ENCODE measurements at places on chromosomes 12 and 14.

DNA sequence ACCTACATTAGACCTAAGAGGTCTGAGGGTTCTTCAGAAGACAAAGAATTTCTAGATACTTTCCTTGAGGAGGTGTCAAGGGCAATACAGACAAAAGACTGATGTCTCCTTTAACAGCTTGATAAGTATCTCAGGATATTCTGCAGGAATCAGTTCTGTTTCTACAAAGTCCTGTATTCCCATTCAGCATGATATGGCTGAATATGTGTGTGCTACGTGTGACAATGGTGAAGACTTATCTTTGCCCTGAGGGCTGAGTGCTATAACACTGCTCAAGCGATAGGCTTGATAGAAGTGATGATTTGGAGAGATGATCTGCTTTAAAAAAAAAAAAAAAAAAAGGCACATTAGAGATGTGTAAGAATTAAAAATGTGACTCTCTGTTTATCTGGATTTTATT, 429.7 kb downstream of the EGLN3 start:
- DNase-seq, result no peak

DNA sequence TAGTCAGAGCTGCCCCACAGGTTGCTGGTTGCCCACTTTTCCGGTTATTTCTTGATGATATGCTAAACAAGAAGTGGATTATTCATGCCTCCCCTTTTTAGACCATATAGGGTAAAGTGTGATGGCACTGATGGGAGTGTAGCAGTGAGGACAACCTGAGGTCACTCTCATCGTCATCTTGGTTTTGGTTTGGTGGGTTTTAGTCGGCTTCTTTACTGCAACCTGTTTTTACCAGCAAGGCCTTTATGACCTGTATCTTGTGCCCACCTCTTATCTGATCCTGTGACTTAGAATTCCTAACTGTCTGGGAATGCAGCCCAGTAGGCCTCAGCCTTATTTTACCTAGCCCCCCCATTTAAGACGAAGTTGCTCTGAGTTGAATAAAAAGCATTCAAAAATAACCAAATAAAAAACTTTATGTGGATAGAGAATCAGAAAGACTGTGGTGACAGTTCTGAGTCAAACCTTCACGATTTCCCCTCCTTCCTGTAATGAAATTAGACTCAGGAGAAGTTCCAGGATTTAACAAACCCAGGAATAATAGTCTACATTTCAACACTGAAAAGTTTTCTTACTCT, 144.2 kb downstream of the PAWR start:
- DNase-seq, result no peak

DNA sequence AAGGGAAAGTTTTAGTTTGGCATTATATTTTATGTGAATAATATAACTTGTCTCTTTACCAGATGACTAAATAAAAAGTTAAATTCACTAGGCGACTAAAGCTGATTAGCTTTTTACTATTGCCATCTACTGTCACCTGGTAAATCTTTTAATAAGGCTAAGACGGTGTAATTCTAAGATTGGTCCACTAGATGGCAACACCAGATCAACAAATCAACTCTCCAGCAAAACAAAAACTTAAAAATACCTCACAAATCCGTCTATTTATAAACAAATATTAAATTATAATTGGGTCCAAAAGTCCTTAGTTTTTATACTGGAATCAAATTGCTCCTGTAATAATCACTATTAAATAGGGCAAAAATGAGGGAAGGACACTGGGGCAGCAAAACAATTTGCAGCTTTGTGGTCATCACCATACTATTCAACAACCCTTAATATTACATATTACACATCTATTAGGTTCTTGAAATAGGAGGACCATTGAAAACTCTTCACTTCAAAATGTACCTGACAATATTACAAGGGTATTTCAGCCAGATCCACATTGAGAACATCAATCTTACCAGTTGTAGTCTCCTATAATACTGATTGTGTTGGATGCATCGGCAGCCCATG, 47.9 kb downstream of the GALC start:
- peak; percentile 74 for DNase-seq

- DNase-seq, result no peak
These were observed 344.9 kb upstream of the STXBP6 start for GRCh38 chr14:25394791-25395391.

DNA sequence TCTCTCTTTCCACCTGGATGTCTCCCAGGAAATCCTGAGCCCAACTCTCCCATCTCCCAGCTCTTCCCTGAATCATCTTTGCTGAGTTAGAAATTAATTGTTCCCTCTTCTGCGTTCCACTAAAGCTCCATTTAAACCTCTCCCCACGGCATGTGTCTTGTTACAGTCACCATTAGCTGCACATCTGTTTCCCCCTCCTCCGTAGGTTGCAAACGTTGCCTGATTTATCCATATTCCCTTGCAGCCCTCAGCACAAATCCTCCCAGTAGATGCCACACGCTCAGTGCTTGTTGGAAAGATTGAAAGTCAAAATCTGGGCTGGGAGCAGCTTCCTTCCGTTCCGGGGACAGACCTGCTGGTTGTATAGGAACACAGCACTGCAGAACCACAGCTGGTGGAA, 90.4 kb downstream of the SLC24A4 start:
- DNase-seq, result no peak

DNA sequence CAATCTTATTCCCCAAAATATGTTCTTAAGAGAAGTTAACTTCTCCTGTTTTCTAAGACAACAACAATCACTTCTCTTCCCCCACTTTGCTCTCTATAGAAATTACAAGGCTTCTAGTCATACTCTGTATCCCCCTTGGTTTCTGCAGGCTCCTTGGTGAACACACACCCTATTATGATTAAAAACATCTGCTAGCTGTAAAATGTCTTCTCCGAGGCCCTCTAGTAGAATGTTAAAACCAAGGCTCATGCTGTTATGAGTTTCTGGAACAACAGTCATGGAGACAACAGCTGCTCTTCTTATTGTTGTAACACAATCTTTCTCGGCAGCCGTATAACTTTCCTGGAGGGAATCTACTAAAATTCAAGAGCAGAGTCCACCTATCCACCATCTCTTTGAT, 397.5 kb upstream of the CCDC196 start:
- DNase-seq, result no peak

DNA sequence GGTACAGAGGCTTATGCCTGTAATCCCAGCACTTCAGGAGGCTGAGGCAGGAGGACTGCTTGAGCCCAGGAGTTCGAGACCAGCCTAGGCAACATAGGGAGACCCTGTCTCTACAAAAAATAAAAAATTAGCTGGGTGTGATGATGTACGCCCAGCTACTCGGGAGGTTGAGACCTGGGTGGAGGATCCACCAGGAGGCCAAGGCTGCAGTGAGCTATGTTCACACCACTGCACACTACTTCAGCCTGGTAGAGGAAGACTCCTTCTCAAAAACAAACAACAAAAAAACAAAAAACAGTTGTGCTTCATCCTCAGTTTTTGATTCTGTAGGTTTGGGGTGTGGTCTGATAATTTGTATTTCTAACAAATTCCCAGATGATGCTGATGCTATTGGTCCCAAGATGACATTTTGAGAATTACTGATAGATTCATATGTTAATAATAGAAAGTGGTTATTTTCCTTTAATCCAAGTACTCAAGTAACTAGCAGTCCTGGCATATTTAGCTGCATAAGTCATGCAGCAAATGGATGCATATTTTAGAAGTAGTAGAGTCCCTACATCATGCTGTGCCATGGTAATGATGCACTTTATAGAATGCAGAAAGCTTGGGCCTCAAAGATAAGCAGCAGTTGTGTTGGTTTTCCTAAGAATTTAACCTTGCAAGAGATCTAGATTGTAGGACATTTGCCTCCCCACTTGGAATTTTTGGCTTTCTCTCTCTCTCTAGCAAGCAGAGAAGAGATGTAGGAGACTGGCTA, 76.1 kb upstream of the PAWR start:
- no peak for DNase-seq

DNA sequence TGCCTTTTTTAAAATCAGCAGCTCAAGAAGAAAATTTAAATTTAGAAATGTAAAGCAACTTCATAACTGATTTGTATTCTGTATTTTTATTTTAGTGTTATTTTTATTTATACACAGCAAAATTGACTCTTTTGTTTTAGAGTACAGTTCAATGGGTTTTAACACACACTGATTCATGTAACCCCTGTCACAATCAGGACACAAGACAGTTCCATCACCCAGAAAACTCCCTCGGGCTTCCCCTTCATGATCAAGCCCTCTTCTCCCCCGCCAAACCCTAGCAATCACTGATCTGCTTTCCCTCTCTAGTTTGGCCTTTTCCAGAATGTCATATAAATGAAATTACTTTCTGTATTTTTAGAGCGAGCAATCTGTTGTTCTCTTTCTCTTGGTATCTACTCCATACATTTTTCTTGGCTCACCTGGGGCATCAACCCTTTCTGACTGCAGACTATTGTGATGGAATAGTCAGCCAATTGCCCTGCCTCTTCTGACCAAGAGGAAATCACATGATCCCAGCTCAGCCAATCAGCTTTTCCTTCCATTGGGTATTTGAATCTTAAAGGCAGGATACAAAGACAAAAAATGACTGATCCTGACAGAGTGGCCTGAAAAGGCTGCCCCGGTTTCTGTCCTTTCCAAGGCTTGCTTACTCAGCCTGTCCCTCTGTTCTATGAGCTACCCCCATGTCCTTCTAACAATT, 5.3 kb downstream of the SLC5A8 start:
- no peak for DNase-seq

DNA sequence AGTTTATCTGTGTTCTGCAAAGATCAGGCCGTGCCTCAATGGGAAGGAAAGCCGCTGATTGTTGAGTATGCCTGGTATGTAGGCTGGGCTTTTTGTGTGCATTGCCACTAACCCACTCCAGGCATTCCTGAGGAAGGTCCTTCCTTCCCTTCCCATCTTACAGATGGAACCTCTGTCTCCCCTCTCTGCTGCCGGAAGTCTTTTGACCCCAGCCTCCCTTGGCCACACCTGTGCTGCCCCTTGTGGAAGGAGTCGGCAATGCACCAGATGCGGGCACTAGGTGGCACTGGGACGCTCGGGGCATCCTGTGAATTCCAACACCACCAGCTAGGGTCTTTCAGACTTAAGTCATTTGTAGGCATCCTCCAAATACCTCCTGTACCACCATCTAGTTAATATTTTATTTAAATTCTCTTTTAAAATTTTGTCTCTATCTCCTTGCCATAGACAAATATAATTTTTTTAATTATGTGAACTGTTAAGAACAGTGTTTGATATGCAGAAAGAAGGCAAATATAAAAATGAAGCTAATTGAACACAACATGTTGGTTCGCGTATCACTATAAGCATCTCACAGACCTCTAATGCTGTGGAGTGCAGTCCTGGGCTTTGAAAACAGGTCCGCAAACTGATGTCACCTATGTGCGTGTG, 99.6 kb downstream of the RIN3 start:
- peak; percentile 61 for DNase-seq

DNA sequence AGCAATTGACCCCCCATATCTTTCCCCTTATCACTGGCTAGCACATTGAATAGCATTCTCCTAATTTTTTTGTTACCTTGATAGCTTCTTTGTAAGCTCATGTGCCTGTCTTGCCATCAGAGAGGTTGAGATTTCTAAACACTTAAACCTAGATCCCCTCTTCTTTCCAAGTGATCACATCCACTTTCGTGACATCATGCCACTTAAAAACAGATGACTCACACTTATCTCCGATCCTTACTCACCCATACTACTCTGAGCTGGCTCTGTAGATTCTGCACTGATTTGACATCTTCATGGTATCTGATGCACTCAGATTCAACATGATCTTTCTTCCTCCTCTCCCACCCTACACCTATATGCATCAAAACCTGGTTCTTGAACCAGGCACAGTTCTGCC, 10.5 kb downstream of the GPR137C start:
- no peak for DNase-seq

DNA sequence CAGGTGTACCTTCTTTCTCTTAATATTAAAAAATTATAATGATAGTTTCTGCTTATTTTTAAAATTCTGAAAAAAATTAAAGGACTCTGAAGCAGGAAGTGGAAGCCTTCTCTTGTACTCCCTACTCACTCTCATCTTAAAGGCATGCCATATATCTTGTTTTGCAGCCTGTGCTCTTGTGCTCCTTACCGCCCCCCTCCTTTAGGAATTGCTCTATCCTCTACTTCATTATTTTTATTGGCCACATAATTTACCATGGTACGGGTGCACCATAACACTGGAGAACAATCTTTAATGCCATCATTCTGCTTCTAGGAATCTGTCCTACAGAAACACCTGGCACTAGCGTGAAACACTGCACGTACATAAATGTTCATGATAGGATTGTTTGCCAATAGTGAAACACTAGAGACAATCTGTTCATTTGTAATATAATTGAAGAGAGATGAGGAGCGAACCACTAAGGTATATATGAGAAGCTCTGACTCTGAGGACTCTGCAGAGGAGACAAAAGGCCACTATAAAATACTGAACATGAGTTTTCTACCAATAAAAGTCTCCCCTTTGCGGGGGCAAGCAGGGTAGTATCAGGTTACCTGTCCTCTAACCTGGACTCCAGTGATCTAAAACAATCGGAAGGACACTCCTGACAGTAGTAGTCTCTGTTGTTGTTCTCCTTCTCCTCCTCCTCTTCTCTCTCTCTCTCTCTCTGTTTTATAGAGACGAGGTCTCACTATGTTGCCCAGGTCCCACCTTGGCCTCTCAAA, 6.3 kb upstream of the NYNRIN start:
- peak; percentile 59 for DNase-seq

- peak; percentile 55 for DNase-seq
These were observed 776 bp downstream of the RDH5 start for GRCh38 chr12:55720894-55721444.

DNA sequence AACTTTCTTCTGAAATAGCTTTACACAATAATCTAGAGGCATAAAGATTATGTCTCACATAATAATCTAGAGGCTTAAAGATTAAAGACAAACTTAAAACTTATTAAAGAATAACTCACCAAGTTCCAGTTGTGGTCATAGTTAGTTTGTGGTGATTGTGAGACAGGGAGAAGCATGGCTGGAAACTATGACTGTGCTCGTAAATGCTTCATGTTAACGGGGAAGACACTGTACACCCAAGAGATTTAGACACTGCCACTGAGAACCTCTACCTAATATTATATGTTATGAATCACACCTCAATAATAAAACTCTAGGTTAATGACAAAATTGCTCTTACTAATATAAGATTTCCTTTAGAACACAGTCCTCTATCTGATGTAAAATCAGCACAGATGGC, 541.6 kb downstream of the TMEM121 start:
- DNase-seq, result no peak

DNA sequence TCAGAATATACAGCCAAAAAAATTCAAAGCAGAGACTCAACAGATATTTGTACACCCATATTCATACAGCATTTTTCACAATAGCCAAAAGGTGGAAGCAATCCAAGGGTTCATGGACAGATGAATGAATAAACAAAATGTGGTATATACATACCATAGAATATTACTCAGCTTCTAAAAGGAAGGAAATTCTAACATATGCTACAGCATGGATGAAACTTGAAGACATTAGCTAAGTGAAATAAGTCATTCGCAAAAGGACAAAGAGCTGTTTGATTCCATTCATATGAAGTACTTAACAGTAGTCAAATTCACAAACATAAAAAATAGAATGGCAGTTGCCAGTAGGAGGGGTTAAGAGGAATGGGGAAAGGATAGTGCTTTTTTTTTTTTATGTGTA, 91.8 kb upstream of the ARID2 start:
- no peak for DNase-seq
